Iris pigment epithelial cell (primary cell): ENCODE measurements at places on chromosomes 13 and 19.

- DNase-seq = peak; percentile 70
Measured at GRCh38 chr13:27053902-27054595, 117.6 kb downstream of the USP12 start.

DNA sequence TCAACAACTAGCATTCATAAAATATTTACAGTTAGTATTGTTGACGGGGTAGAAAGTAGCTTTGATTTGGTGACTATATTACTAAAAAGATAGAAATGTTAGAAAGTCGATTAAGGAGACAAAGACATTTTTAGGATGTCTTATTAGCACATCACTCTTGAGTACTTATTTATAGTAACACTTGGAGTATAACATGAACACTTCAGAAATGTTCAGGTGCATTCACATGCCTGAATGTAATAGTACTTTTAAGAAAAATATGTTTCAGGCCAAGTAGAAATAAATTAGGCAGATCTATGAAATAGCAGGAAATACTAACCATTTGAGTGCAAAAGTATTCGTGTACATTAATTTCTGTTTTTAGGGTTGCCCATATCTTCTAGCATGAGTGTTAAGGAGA lies 70.4 kb downstream of the CDK8 start:
- DNase-seq = no peak

GRCh38 chr19:42229301-42229854 lies 9.3 kb downstream of the ZNF526 start:
- DNase-seq = no peak

- DNase-seq = no peak
Measured at GRCh38 chr19:58024661-58025060, 9.2 kb upstream of the ZSCAN1 start.

DNA sequence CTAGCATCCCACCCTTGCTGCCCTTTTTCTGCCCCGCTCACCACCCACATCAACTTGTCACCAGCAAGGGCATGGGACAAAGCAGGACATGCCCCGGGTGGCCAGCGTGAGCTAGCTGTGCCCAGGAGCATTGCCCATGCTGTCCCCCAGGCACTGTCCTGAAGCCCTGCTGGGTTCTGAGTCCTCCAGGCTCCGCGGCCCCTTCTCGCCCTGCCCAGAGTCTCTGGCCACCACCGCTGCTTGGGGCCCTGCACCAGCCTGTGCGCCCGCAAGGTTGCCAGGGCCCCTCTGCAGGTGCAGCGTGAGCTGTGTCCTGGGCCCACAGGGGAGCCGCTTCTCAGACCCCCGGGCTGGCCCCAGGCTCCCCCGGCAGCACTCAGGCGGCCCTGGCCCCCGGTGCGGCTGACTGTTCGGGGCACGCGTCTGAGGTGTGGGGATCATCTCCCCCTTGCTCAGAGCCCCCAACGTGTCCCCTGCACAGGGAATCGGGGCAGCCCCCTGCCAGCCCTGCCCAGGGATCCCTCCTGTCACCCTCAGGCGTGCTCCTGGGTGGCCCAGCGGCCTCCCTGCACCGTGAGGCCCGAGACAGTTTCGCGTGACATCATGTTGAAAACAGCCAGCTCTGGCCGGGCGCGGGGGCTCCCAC lies 4.1 kb downstream of the CSNK1G2 start:
- no peak for DNase-seq
